SJSA1 (cell line): ENCODE measurements at places on chromosomes 2 and 18.

DNA sequence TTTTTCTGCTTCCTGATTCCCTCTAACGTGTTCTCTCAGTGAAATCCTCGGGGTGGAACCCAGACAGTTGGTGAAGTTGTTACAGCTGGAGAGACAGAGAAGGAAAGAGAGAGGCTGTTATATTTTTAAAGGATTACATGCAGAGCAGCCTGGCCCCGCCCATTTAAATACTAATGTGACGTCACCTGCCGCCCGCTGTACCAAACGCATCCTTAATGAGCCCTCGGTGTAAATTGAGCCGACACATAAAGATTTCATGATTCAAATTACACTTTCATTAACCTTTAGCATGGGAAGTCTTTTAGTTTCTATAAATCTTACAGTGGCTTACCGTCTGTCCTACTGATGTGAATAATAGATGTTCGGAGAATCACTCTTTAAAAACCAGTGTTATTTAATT lies 164.0 kb upstream of the SIX3 start:
- DNase-seq: no peak

DNA sequence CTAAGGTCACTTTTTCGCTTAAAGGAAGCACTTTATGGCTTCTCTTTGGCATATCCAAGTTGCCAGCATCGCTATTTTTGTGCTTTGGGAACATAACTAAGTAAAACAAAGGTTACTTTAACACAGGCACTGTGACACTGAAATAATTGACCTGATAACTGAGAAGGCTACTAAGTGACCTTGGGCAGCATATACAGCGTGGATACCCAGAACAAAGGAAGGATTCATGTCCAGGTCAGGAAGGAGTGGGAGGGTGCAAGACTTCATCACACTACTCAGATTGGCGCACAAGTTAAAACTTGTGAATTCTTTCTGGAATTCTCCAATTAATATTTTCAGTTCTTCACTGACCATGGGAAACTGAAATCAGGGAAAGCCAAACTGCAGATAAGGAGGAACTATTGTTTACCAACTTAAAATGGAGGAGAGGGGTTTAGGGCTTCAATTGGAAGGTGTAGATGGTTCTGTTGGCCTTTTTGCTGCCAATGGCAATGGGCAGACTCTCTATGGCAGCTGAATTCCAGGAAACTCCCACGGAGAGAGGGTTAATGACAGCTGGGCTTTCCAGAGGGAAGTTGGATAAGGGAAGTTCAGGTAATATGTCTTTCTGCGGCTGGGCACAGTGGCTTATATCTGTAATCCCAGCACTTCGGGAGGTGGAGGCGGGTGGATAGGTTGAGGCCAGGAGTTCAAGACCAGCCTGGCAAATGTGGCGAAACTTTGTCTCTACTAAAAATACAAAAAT lies 45.3 kb downstream of the COMMD1 start:
- no peak for DNase-seq

DNA sequence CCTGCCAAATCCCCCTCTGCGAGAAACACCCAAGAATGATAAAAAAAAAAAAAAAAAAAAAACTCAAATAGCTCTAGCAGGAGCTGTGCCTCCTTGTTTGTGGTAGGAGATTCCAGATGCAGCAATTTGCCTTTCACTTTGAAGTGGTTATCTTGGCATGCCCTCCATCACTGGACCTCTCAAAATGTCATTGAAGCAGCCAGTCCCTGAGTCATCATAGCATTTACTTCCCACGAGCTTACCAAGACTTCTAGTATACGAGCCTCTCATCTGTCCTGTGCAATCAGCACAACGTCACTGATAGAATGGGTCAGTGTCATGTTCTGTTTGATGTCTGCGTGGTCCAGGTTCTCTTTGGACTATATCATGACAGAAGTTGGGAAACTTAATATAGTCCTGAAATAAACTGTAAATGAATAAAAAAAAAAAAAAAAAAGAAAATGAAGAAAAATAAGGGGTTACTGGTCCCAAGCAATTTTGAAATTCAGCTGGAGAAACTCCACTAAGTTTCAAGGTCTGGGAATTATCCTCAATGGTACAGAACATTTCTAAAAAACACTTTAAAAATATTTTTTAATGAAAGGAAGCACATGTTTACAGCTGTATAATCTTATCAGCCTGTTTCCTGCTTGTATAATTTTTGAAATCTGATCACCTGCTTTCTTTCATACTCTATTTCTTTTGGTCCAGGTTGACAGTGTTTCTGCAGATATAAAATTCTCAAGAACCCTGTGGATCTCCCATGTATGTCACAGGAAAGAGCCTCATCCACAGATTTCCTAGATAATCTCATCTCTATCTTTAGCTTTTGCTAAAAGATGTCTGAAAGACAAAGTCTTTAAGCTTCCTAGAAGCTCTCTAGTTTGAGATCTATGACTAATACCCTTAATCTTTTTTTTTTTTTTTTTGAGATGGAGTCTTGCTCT lies 74.1 kb upstream of the EHBP1 start:
- no peak for DNase-seq

GRCh38 chr18:26386441-26386840 lies 160.2 kb downstream of the TAF4B start:
- DNase-seq: no peak

DNA sequence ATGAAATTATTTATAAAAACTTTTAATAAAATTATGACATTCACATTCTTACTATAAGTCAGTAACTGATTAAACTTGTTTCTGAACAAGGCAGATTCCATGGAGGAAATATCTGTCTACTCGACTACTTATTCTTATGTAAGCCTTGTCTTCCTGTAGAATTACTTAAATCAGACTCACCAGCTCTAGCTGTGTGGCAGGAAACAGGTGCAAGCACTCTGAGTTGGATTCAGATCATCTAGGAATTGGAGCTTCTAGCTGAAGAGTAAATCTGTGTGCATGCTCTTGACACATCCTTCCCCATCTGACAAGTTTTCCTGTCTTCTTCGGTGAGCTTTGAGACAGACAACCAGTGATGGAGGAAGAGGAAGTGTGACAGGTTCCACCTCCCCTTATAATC lies 284.7 kb downstream of the TRIB2 start:
- DNase-seq: no peak

DNA sequence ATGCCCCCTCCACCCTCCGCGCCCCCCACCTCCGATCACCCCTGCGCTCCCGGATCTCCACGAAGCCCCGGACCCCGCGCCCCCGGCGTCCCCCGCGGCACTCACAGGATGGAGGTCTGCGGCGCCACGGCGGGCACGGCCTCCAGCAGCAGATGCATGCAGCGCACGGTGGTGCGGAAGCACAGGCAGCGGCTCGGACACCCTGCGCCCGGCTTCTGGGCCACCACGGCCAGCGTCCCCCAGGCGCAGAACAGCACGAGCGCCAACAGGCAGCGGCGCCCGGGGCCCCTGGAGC lies 217 bp downstream of the PXDN start:
- DNase-seq: no peak

GRCh38 chr2:81942876-81943275 lies 1638.3 kb upstream of the LRRTM1 start:
- no peak for DNase-seq

GRCh38 chr2:152504618-152505017 lies 169.6 kb downstream of the FMNL2 start:
- DNase-seq: peak; percentile 49

GRCh38 chr2:43438342-43438741 lies 157.5 kb downstream of the THADA start:
- no peak for DNase-seq

GRCh38 chr2:98561902-98562695 lies 46.2 kb downstream of the COA5 start:
- no peak for DNase-seq

DNA sequence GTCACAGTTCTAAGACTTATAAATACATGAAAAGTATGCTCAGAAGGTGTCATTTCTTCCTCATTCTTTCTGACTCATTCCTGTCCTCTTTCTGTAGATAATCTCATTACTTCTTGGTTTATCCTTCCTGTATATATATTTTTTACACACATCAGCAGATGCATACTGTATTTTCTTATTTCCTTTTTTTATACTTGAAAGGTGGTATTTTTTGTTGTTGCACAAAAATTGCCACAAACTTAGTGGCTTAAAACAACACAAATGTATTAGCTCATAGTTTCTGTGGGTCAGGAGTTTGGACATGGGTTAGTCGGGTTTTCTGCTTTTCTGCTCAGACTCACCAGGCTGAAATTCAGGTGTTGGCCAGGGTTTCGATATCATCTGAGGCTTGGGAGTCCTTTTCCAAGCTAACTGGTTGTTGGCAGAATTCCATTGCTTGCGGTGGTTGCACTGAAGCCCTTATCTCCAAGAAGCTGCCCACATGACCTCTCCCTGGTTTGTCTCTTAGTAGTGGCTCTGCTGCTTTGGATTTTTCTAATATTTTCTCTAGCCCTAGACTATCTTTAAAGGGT lies 162.6 kb downstream of the FMNL2 start:
- DNase-seq: no peak

GRCh38 chr2:13089971-13090370 lies 373.2 kb downstream of the TRIB2 start:
- no peak for DNase-seq

- DNase-seq: no peak
These were observed 44.4 kb upstream of the NRP2 start for GRCh38 chr2:205637779-205638503.

- no peak for DNase-seq
These were observed 131.2 kb upstream of the CYP1B1 start for GRCh38 chr2:38207168-38207567.

- DNase-seq: no peak
These were observed 1357.9 kb upstream of the CELF4 start for GRCh38 chr18:38923540-38923939.

- DNase-seq: no peak
These were observed 13.2 kb upstream of the RNF103 start for GRCh38 chr2:86636842-86637241.

DNA sequence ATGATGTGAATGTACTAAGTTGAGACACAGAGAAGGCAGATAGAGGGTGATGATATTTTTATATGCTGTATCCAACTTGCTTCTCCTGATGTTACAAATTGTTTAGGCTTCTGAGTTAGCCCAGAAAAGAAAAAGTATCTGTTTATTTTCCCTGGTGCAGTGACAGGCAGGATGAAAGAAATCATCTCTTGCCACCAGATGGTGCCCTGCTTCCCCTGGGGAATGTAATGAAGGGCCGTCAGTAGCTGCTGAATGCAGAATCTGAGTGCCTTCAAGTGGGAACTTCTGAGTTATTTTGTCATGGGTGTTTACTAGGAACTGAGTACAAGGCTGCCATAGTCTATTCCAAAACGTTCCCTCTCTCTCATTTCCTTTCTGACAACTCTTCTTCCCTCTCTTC lies 525.6 kb downstream of the MBD2 start:
- DNase-seq: peak; percentile 44

- peak; percentile 89 for DNase-seq
These were observed at the start of gene MYO1B for GRCh38 chr2:191245046-191245868. Gene MYO1B (plus strand): TSS chr2:191245404. CDS start chr2:191276896, 31,492 bp downstream.

- DNase-seq: no peak
These were observed 625.6 kb downstream of the EPHA4 start for GRCh38 chr2:220946552-220946951.

DNA sequence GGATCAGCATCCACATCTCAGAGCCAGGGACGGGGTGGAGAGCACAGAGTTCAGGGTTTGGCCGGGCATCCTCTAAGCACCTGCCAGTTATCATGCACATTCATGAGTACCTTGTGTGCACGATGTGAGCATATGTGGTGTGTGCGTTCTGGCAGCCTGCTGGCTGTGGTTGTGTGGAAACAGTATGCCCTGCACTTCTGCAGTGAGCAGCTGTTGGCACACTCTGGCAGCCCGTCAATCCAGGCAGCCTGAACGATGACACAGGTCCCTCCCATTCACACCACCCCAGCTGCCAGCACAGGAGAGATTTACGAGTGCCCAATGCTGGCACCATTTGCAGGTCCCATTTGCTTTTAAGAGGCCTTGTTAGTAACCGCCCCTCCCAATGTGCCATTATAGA lies 74.2 kb downstream of the CD8B2 start:
- no peak for DNase-seq

DNA sequence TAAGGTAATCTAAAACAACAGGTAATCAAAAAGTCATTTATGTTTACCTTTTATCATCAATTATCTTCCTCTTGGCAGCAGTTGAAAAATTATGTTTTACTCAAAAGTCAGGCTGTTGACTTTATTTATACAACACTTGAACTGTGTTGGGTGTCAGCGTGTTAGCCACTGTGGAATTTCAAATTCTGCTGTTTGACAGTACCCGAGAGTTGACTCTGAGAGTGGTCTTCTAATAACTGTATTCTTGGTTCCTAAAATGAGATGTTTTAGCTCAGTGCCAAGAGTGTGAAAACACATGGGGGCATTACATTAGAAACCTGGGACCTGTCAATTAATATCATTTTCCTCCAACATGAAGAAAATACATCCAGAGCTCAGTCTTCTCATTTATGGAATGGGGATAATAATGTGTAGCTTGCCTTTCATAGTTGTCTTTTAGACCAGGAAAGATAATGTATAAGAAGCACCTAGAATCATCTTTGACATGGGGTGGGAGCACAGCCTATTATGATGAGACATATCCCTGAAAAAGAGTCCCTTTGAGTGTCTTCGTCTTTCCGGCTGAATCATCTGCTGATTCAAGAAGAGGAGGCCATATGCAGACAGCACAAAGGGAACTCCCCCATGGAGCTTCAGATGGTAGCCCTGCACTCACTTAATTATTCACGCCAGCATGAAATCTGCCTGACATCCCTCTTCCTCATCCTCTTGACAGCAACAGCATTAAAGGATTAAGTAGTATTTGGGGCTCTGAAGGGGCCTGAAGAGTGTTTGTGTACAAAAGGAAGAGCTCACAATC lies 89.1 kb downstream of the AFF3 start:
- no peak for DNase-seq

DNA sequence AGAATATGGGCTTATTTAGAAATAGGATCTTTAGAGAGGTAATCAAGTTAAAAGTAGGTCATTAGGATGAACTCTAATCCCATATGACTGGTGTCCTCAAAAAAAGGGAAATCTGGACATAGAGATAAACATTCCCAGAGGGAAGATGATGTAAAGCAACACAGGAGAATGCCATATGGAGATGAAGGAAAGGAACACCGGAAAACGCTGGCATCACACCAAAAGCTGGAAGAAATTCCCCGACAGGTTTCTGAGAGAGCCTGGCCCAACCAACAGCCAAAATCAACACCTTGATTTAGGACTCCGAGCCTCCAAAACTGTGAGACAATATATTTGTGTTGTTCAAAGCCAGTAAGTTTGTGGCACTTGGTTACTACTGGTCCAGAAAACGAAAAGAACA lies 296.7 kb downstream of the DSEL start:
- DNase-seq: no peak
